Right ventricle myocardium inferior (tissue), 1 donor: ENCODE measurements at places on chromosomes 1 and 21. TPM values are rescaled to one million over a fixed set of nuclear protein-coding genes. Genes with fewer than 3 reads are reported as not detected.

Gene MFSD2A
- 0.65 TPM for total RNA-seq

Gene SPRR2B
- total RNA-seq: not detected

Gene SLC1A7
- not detected for total RNA-seq

DNA sequence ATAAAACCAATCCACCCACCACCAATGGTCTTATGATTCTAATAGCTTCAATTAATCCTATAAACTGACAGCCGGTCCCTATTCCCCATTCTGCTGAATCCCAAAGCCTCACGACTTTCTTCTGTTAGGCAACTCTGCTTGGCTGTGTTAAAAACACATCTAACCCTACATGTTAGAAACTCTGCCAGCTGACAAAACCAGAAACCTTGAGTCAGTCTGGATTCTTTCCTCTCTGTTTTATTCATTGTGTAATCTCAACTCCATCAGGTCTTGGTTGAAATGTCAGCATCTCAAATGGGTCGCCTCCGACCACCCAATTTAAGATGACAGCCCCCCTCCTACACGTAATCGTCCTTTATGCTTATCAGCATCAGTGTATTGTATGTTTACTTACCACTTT is 312.1 kb downstream of the DISC1 start:
- no peak for DNase-seq

GRCh38 chr1:79808816-79809475 is 802.4 kb upstream of the ADGRL4 start:
- DNase-seq: no peak

DNA sequence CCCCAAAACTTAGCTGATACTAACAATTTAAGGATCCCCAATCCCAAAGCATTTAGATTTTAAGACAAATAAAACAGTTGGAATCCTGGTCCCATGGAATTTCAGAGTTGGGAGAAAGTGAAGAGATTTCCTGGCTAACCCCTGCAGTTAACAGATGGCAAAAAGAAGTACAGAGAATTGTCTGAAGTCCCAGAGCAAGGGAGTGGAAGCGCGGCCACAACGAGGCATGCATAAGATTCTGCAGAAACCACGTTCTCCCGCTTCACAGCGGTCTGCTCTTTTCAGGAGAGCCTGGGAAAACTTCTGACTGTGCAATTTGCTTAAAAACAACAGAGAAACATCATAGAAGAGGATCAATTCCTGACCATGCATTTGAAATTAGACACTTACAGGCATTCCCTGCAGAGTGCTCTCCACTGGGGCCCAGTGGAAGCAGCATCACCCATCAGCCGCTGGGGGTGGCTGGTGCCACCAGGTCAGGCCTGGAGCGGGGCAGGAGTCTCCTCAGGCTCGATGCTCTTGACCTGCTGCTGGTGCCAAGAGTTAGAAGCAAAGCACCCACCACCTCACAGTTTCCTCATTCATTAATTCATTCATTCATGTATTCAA is 226.7 kb upstream of the POU3F1 start:
- DNase-seq: no peak

- DNase-seq: no peak
Observed at GRCh38 chr1:245999697-246000637, 507.1 kb downstream of the SMYD3 start.

DNA sequence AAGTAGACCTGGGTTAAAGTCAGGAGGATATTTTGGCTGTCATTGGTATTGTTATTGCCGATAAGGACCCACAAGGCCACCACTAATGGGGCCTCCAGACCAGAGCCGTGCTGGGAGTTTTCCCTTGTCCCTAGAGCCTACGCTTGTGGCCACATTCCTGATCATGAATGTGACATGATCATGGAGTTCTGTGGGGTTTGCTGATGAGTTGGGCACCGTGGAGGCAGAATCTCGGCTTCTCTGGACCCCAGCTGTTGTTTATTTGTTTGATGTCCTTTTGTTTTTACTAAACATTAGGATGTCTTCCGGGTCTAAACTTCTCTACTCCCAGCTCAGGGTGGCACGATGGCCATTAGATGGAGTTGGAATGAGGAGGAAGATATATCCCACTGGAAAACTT is 74.9 kb upstream of the TMPRSS2 start:
- DNase-seq: no peak

GRCh38 chr1:146051452-146051851 is 29.9 kb upstream of the HJV start:
- DNase-seq: no peak

GRCh38 chr1:206768472-206769303 is 1.9 kb upstream of the IL19 start:
- DNase-seq: no peak

- no peak for DNase-seq
Observed at GRCh38 chr1:19433719-19433998, 51.7 kb downstream of the CAPZB start.
